ENCODE measurements at places on chromosomes 13 and 19.

- DNase-seq: peak; percentile 73
Observed at GRCh38 chr19:14370169-14370939, 10.9 kb upstream of the ADGRE5 start.

- no peak for DNase-seq
Observed at GRCh38 chr19:39277598-39277997, 9.4 kb downstream of the IFNL2 start.

DNA sequence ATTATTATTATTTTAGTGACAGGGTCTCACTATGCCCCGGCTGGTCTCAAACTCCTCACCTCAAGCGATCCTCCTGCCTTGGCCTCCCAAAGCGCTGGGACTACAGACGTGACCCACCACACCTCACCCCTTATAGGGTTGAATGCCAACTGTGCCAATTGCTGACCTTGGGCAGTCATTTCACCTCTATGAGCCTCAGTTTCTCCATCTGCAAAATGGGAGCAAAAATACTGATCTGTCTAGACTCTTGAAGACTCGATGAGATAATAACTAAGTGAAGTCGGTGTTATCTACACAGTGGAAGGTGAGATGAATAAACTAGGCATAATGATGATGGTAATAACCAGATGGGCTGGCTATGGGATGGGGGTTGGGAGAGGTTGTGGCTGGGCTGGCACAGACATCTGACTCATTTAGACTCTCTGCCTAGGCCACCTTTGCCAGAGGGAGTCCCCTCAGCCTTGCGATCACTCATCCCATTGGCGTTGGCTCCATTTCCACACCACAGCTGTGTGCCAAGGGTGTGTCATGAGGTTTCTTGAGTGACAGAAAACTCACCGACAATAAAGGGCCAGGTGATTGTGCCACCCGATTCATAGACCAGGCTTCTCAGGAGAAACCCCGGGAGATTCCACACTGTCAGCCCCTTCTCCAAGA, at the start of gene CASP14:
Gene CASP14 (plus strand): TSS at position 596 of the 657 bp plus-strand sequence. CDS start 2,772 bp downstream, outside the sequence.
- DNase-seq: no peak

DNA sequence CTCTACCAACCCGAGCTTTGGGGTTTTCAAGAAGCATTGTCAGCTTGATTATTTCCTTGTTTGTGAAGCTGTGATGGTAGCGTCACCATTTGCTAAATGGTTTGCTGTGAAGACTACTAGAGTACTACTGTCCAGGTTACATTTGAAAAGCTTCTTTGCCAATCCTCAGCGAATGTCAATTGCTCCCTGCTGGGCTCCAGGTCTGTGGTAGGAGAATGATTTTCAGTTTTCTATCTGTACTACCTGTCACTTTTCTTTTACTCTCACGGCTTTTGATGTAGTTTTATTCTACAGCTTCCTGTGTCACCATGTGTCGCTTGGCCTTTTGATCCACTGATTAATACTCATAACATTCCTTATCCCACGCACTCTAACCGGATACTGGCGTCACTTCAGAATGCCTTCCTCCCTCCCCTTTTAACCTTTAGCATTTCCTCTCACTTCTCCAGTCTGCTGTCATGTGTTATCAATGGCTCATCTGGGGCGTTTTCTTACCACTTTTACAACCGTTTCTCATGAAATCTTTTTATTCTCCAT, 7.5 kb upstream of the GPR183 start:
- DNase-seq: no peak

GRCh38 chr13:95154413-95154886, 146.8 kb downstream of the ABCC4 start:
- no peak for DNase-seq

- DNase-seq: peak; percentile 72
Observed at GRCh38 chr19:10408511-10409283, 5.4 kb upstream of the CDC37 start.

GRCh38 chr13:44107357-44108121, 227.8 kb downstream of the LACC1 start:
- DNase-seq: no peak

- DNase-seq: no peak
Observed at GRCh38 chr13:74171641-74172040, 37.4 kb upstream of the KLF12 start.

DNA sequence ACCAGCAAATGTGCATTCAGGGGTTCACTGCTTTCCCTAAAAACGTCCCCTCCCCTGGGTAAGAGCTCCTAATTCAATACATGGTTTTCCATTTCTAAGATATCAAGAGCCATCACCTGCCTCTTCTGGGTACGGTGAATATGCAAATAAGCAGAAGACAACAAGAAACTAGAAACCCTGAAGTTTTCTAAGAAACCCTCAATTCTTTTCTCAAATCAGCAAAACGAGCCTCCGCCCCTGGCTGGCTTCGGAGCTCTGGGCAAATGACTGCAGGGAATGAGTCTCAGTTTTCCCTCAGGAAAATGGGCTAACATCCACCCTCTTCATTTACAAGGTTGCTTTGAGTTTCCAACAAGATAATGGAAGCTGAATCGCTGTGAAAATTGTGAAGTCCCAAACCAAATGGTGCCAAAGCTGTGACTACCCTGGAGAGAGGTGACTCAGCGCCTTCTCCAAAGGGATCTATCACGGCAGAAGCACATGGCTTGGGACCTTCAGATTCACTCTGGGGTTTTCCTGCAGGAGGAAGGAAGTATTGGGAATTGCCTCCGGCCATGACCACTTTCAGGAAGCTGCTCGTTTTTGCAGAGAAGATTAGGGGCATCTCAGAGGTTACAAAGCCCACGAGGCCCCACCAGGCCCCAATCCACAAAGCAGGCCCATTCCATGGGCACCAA, 26.6 kb downstream of the KLF2 start:
- DNase-seq: no peak

DNA sequence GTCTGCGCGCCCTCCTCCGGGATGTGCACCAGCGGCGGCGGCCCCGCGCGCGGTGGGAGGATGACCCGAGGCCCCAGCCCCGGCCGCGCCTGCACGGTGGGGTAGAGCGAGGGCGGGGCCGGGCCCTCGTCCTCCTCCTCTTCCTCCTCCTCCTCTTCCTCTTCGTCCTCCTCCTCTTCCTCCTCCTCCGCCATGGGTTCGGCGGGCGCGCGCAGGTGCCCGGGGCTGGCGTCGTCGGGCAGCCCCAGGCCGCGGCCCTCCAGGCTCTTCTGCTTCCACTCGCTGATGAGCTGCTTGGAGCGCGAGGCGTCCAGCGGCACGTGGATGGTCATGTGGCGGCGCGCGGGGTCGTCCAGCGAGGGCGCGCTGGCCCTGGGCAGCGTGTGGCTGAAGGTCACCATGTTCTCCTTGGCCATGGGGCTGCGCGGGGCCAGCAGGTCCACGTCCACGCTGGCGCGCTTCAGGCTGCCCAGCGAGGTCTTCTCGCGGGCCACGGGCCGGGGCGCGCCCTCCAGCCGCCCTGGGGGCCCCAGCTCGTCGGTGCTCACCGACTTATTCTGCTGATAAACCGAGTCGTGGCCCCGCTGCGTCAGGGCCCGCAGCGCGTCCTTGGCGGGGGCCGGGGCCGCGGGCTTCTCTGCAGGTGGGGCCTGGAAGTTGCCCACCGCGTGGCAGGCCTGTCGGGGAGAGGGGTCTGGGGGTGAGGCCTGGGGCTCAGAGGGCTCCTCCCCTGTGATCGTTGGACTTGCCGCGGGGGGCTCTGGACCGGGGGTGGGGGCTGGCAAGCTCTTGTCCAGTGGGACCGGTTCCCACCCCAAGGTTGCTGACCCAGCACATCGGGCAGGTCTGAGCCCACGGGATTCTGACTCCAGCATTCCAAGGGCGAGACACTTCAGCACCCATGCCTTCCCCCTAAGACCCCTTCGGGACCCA, 8.3 kb downstream of the PLPPR3 start:
- no peak for DNase-seq

- DNase-seq: no peak
Observed at GRCh38 chr19:5302396-5302795, 38.2 kb downstream of the PTPRS start.

GRCh38 chr13:20814224-20814910, 40.6 kb upstream of the EEF1AKMT1 start:
- no peak for DNase-seq

All from hematopoietic multipotent progenitor cell treated with erythropoietin and hydrocortisone succinate and interleukin-3 and kit ligand, for 4 days (in vitro differentiated cells).